Bronchus fibroblast of lung (primary cell): ENCODE measurements at places on chromosomes 5 and 9. TPM values are rescaled to one million over a fixed set of nuclear protein-coding genes. Genes with fewer than 3 reads are reported as not detected.

FBXO38 gene
- 18.2 and 21.1 TPM in 2 replicates for total RNA-seq

MACIR gene
- 4.5 and 6.4 TPM in 2 replicates for total RNA-seq

HMGCS1 gene
- total RNA-seq, result 247 TPM in 2 replicates

RALGPS1 gene
- total RNA-seq, result 0.67 and 2.7 TPM in 2 replicates

SPINK4 gene
- total RNA-seq, result not detected in 2 replicates

MSX2 gene
- 1.8 and 2.2 TPM in 2 replicates for total RNA-seq

PCDHGA5 gene
- total RNA-seq, result 0.15 and 0.34 TPM in 2 replicates

NSG2 gene
- not detected in 2 replicates for total RNA-seq

KCTD16 gene
- total RNA-seq, result 0.15 and 0.17 TPM in 2 replicates

RNF183 gene
- not detected in 2 replicates for total RNA-seq

FOXD1 gene
- 18.3 and 19.5 TPM in 2 replicates for total RNA-seq

MOCS2 gene
- total RNA-seq, result 41.3 and 47.2 TPM in 2 replicates

PCDHB16 gene
- total RNA-seq, result under 0.01 TPM in 1 of 2 replicates, not detected in the other

DAB2 gene
- total RNA-seq, result 44.7 and 54.3 TPM in 2 replicates

GARIN3 gene
- total RNA-seq, result not detected in 2 replicates

SIT1 gene
- 0.15 TPM in 1 of 2 replicates, not detected in the other for total RNA-seq

PTGDS gene
- total RNA-seq, result 2.4 TPM in 1 of 2 replicates, not detected in the other

INSL4 gene
- not detected in 2 replicates for total RNA-seq

FLT4 gene
- under 0.01 and 0.45 TPM in 2 replicates for total RNA-seq

SIMC1 gene
- 9.6 and 12.6 TPM in 2 replicates for total RNA-seq

MCIDAS gene
- total RNA-seq, result not detected in 2 replicates

SPINK7 gene
- not detected in 2 replicates for total RNA-seq

PDCD1LG2 gene
- 3.0 and 4.9 TPM in 2 replicates for total RNA-seq

PLPP7 gene
- total RNA-seq, result 3.7 TPM in 2 replicates

GLRA1 gene
- not detected in 2 replicates for total RNA-seq

TRIO gene
- total RNA-seq, result 76.9 and 77.7 TPM in 2 replicates

SLC38A9 gene
- 17.2 and 18.0 TPM in 2 replicates for total RNA-seq

ARL14EPL gene
- 0.17 TPM in 1 of 2 replicates, not detected in the other for total RNA-seq

SLC6A18 gene
- total RNA-seq, result not detected in 2 replicates

FAM169A gene
- total RNA-seq, result 0.89 and 2.5 TPM in 2 replicates

LCN9 gene
- not detected in 2 replicates for total RNA-seq

IL5 gene
- not detected in 2 replicates for total RNA-seq

PRDM9 gene
- total RNA-seq, result not detected in 2 replicates

ROR2 gene
- 16.5 and 16.8 TPM in 2 replicates for total RNA-seq

TLX3 gene
- not detected in 2 replicates for total RNA-seq

NOL8 gene
- 12.6 and 18.7 TPM in 2 replicates for total RNA-seq

MIGA2 gene
- 11.9 and 14.3 TPM in 2 replicates for total RNA-seq

FAM81B gene
- total RNA-seq, result not detected in 2 replicates

PCDHB15 gene
- total RNA-seq, result 0.15 and 0.17 TPM in 2 replicates

TMEM171 gene
- total RNA-seq, result 2.2 and 3.0 TPM in 2 replicates

ADRA1B gene
- total RNA-seq, result 1.0 and 2.4 TPM in 2 replicates

SPATA31D4 gene
- not detected in 2 replicates for total RNA-seq

SCGB3A2 gene
- not detected in 2 replicates for total RNA-seq

SV2C gene
- not detected in 2 replicates for total RNA-seq

TAF11L10 gene
- total RNA-seq, result not detected in 2 replicates

TMC1 gene
- total RNA-seq, result 0.45 TPM in 1 of 2 replicates, not detected in the other

C6 gene
- not detected in 2 replicates for total RNA-seq
